Activated T-cell treated with anti-CD3 and anti-CD28 coated beads, Interleukin-2, amount 50 U/mL, for 1 hour (primary cell): ENCODE measurements at places on chromosomes 7 and 10.

DNA sequence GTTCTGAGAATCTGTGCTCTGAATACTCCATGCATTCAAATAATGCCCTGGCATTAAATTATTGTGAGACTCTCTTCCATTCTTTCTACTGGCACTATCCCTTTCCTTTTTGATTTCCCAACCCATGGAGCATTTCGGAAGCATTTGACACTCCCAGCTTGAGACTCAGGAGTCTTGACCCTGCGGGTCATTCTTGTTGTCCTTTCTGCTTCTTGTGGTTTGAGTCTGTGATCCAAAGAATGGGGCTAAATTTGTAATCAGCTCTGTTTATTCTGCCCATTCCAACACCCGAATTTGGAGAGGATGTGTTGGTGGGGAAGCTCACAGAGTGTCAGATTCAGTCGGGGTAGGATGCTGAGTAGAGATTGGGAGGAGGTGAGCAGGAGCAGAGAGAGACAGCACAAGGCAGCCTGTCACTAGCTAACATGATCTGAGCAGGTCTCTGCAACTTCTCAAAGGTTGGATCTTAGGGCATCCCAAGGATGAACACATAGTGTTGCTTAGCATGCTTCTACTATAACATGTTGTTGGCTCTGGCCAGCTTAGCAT is 80.4 kb upstream of the BMPER start:
- DNase-seq, result no peak

GRCh38 chr7:80783678-80784327 is 135.0 kb downstream of the SEMA3C start:
- DNase-seq, result no peak

GRCh38 chr10:19629567-19629966 is 186.7 kb upstream of the PLXDC2 start:
- no peak for DNase-seq

DNA sequence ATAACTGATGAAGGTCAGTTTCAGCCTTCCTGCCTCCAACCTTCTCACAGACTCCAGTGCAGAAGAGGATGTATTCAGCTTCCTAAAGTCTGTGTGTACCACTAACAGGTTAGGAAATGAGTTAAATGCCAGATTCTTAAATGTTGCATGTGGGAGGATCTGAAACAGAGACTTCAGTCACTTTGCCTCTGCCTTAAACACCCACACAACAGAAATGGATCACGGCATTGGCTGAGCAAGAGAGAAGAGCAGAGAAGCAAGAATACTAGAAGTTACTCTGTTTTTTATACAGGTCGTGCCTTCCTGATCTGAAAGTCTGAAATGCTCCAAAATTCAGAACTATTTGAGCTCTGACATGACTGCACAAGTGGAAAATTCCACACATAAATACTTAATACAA is 98.9 kb upstream of the ARHGAP21 start:
- DNase-seq, result no peak

- DNase-seq, result no peak
Measured at GRCh38 chr10:18222866-18223265, 82.6 kb downstream of the CACNB2 start.

DNA sequence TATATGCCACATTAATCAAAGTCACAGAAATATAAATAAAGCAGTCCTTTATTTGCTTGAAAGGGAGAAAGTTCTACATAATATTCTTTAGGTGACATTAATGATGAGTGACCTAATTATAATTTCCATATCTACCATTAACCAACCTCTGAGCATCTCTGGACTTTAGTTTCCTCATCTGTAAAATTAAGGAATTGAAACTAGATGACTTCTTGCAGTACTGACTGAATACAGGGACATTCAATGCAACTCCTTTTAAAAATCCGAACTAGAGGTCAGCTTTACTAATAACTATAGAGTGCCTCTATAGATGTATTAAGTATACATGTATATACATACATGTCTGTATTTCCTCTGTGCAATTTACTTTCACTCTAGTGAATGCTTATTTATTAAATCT is 3.9 kb downstream of the FMC1 start:
- DNase-seq, result no peak

- DNase-seq, result no peak
Measured at GRCh38 chr10:50883629-50884028, 1.8 kb downstream of the A1CF start.
